ENCODE measurements at places on chromosomes 13 and 19.

GRCh38 chr13:112938680-112939079 is 30.3 kb upstream of the MCF2L start:
- DNase-seq, result no peak

GRCh38 chr19:55353803-55354697 is 469 bp downstream of the COX6B2 start:
- DNase-seq, result peak; percentile 90

GRCh38 chr19:2500156-2500555 is 24.2 kb downstream of the GADD45B start:
- DNase-seq, result no peak

GRCh38 chr19:51372021-51372648 is 319 bp downstream of the NKG7 start:
- no peak for DNase-seq

DNA sequence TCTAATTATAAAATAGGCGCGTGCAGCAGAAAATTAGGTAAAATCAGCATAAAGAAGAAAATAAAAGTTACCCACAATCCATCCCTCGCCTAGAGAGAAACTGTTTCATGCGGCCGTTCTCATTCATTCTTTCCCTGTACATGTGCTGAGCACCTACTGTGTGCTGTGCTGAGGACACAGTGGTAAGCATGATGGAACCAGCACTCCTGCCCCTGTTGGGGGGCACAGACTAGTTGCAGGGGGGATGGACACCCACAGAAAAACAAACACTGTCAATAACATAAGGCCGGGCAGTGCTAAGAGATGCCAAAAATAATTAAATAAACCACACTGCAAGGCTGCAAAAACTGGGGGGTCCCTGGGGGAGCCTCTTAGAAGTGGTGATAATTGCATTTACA is 43.3 kb downstream of the PTPRS start:
- no peak for DNase-seq

Measured in A549 (cell line).